ENCODE measurements at places on chromosomes 7 and 10.

- peak; percentile 95 for DNase-seq
Measured at GRCh38 chr10:85548034-85548433, 818.6 kb downstream of the GRID1 start.

DNA sequence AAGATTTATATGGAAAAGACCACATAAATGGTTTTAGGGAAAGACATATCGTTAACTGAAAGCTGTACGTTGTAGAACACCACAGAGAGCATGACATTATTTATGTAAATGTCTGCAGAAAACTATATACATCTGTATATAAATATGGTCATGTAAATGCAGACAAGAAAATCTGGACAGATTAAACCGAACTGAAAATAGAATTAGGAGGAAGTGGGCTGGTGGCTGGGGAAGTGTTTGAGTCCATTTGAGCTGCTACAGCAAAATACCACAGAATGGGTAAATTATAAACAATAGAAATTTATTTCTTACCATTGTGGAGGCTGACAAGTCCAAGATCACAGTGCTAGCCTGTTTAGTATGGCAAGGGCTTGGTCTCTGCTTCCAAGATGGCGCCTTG lies 56.3 kb upstream of the USP6NL start:
- DNase-seq, result no peak

DNA sequence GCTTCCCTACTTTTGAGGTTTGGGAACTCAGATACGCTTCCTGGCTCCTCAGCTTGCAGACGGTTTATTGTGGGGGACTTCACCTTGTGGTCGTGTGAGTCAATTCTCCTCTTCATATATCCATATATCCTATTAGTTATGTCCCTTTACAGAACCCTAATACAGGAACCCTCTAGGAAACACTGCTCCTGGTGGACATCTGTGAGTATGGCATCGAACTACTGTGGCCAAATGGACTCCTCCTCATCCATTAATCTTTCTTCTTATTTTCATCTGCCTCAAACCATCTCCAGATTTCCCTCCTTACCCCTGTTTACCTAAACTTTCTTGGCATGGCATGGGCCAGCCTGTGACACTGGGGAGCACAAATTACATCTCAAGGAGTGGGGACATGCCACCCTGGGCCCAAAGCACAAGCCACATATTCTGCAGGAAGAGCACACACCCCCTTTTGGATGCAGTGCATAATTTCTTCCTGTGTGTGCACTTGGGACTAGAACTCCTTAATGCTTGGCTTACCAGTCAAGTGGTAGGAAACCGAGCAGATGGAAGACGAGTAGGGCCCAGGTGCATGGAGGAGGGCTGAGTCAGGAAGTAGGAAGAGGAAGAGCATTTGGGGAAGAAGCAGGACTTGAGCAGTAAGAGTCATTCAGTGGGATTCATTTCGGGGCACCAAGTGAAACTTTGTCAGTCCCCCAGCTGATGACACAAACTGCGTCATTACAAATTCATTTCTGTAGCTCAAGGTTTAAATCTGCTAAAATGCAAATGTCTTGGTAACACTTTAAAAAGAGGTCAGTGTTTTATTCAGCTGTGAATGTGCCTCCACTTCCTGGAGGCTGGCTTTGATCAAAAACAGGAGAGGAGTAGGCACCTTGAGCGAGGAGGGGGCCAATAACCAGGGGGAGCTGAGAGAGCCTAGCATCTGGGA lies 80.8 kb upstream of the PLXNA4 start:
- DNase-seq, result peak; percentile 22

DNA sequence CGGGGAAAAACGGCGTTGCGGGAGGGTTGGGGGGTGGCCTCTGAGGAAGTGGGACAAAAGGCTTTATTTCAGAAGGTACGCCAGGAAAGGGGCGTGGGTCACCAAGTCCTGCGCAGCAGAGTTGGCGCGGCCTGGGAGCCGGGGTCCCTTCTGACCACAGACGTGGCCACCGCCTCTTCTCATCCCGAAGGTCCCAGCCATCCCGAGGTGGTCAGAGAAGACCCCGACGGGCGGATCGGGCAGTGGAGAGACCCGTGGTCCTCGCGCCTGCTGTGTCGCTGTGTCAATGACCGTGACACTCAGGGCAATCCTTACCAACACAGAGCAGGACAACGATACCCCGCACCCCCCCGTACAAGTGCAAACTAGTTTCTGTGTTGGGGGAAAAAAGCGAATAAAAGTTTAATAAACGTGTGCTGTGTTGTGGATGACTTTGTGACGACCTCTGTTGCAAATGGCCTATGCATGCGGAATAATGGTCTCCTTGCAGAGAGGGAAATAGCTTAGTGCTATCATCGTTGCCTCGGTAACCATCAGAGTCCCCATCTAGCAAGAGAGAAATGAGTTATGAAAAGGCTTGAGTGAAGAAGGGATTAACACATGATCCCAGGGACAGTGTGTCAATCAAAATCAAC lies 19.4 kb upstream of the GATA3 start:
- DNase-seq, result no peak
